ENCODE measurements at places on chromosomes 1 and 21.
A peak's percentile ranks its signal among the peaks of the same experiment; 100 is the strongest.

- no peak for DNase-seq
These were observed 28.0 kb upstream of the KAZN start for GRCh38 chr1:14570514-14570913.

DNA sequence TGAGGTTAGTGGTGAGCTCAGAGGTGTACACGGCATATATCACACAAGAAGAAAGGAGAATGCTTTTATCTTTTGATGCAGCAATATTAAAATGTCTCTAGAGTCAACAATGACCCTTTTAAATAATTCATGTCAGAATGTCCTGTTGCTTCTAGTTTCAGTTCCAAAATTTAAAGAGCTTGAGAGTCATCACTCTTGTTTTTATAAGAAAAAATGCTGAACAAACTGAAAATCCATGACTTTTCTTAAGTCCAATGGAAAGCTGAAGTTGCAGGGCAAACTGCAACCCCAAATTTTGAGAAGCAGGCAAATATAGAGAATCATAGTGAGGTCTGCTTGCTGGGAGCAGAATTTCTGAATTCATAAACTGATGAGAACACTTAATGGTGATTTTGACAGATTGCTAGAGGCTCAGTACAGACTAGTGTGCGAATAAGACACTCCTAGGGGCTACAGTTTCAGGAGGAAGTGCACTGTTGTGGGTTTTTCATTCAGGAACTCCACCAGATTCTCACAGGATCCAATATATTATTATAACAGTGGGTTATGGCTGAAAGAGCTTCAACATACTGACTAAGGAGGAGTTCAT is 135.1 kb downstream of the CLIC6 start:
- DNase-seq, result no peak

- DNase-seq, result no peak
These were observed 37.5 kb downstream of the XCL2 start for GRCh38 chr1:168506204-168506819.

GRCh38 chr1:79044974-79045650 is 38.6 kb upstream of the ADGRL4 start:
- DNase-seq, result no peak

DNA sequence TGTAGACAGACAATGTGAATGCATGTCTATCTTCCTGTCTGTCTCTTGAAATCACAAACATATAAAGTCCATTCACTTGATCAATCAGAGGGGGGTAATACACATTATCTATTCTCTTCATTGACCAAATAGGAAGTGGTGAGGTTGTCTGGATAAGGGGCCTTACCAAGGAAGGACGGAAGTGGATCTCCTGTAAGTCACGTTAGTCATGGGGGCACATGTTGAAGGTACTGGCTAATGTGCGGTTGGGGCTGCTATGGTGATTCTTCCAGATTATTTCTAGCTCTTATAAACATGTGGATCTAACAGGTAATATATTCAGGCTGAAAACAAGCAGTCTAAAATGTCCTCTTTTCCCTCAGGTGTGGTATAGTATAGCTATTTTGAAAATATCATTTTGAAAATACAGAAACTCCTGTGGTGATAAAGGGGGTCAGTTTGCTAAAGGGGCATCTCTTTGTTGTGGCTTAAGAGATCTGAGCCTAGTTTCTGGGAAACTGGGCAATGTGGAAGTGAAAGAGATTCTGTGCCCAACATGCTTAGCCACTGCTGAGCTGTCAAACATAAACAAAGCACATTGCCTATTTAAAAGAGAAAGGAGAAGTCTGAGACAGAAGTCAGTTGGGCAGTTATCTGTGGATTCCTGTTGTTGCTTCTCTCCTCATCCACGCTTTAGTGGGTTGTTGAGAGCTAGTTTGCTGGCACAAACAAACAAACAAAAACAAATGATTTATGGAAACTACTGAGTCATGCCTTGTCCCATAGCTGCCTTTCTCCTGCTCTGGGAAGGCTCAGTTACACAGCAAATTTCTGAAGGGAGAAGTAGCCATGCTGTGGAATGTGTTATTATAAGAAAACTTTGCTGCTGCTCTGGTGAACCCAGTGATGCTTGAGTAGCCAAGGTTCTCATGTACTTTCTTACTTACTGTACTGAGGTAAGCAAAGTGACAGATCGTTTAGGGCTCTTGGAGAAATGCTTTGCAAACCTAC is 166.9 kb downstream of the HLX start:
- no peak for DNase-seq

DNA sequence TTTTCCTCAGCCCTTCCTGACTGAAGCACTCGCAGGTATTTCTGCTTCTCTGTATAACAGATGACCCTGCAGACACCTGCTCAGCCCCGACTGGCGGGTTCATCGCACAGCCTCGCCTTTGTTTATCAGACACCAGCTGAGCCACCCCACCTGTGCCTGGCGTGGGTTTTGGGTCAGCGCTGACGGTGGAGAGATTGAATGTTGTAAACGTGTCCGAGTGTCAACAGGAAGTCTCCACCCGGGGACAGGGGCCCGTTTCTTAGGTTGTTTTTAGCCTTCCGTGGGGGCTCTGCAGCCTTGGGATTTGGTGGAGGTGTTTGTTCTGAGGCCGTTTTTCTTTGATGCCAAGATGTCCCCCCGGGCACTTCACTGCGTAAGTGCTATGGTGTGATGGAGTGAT is 60.1 kb downstream of the COL18A1 start:
- no peak for DNase-seq

DNA sequence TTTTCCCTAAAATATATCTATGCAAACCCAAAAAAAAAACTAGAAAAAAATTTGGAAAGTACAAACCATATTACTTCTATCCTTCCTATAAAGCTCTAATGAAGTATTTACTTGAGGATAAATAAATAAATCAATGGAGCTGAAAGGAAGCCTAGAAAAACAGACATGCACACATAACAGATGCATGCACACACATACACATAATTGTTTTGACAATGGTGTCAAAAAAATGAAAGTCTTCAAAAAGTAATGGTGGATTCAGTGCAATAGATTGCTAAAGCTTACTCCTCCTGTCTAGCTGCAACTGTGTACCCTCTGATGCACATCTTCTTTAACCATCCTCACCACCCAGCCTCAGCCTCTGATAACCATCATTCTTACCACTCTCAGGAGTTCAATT is 521.9 kb upstream of the RGS18 start:
- DNase-seq, result no peak

GRCh38 chr1:41612953-41613352 is 128.5 kb upstream of the EDN2 start:
- no peak for DNase-seq

GRCh38 chr1:240194120-240194519 is 102.4 kb downstream of the FMN2 start:
- DNase-seq, result no peak

GRCh38 chr1:178665579-178665978 is 59.5 kb upstream of the RALGPS2 start:
- DNase-seq, result no peak

- DNase-seq, result no peak
These were observed 12.3 kb downstream of the MYOG start for GRCh38 chr1:203073469-203073868.

DNA sequence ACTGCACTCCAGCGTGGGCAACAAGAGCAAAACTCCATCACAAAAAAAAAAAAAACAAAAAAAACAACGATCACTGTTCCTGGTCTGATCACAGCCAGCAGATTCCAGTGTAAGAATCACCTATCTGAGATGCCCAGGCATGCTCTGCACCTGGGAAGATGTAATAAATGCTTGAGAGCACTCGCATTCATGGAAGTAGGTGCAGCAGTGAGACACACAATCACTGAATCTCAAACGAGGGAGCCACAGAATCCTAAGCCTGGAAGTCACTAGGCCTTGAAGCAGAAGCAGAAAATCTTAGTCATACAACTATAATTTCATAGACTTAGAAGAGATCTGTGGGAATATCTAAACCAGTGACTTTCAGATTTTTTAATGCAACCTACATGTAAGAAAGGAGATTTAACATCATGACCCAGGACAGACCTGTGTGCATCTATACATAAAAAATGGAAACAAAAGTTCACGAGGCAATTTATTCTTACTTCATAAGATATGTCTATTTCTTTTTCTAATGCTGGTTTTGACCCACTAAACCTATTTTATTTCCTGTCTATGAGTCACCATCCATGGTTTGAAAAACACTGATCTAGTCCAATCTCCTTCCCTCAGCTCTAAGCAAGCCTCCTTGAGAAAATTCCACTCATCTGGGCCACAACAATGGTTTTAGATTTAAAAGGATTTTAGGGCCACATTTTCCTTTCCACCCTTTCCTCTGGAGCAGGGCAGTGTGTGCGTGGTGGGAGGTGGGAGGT is 30.4 kb downstream of the RIMS3 start:
- peak; percentile 2 for DNase-seq

- DNase-seq, result no peak
These were observed 81.2 kb upstream of the RUNX3 start for GRCh38 chr1:25011275-25011674.

DNA sequence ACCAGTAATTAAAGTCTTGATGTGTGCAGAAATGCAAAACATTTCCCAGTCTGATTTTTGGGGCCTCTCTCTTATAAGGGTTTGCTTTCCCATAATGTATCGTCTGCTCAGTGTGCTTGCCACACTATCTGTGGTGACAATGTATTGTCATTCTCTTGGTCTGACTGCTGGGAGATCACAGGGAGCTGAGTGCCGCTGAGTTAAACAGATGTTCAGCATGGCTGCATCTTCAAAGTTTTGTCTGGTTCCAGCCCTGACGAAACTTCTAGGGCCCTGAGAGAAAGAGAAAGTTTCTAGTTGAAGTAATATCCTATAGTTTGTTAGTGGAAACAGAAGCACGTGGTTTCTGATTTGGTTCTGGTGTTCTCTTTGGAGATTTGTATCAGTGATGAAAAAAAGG is 42.6 kb downstream of the DNM3 start:
- no peak for DNase-seq

GRCh38 chr1:207922554-207922953 is 11.6 kb upstream of the CD34 start:
- no peak for DNase-seq

- no peak for DNase-seq
These were observed 648.1 kb downstream of the USP25 start for GRCh38 chr21:16377857-16378256.

GRCh38 chr21:35005560-35006224 is 43.4 kb downstream of the RUNX1 start:
- no peak for DNase-seq

GRCh38 chr1:100292711-100293110 is 26.7 kb downstream of the RTCA start:
- DNase-seq, result no peak

- no peak for DNase-seq
These were observed at the start of gene TP73 for GRCh38 chr1:3651930-3652547. TSS of gene TP73 (plus strand) at chr1:3652516. CDS start at chr1:3682366, 29,850 bp downstream.

GRCh38 chr1:62621907-62622306 is 24.6 kb downstream of the ANGPTL3 start:
- DNase-seq, result no peak

DNA sequence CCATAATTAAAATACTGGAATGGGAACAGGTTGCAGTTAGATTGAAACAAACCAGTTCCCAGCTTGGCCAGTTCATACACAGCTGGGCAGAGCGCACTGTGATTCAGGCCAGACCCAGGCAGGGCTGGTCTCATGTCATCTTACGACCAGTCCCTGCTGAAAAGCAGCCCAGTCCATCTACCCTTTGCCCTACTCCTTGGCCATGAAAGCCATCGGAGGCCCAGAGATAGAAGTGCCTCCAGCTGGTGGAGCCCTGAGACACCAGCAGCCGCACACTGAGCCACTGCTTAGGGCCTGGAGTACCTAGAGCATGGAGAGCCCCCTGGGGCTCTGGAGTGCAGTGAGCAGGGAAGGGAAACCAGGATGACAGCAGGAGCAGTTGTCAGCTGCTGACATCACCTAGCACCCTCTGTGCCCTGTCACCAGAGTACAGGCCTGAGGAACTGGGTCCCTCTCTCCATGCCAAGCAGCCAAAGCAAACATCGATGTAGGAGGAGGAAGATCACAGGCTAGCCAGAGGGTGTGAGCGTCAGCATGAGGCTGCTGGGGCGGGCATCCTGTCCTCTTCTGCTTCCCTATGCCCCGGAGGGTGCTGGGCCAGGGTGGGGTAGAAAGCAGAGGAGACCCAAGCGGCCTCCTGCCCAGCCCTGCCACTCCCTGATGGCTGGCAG is 34.2 kb upstream of the TMEM125 start:
- no peak for DNase-seq

DNA sequence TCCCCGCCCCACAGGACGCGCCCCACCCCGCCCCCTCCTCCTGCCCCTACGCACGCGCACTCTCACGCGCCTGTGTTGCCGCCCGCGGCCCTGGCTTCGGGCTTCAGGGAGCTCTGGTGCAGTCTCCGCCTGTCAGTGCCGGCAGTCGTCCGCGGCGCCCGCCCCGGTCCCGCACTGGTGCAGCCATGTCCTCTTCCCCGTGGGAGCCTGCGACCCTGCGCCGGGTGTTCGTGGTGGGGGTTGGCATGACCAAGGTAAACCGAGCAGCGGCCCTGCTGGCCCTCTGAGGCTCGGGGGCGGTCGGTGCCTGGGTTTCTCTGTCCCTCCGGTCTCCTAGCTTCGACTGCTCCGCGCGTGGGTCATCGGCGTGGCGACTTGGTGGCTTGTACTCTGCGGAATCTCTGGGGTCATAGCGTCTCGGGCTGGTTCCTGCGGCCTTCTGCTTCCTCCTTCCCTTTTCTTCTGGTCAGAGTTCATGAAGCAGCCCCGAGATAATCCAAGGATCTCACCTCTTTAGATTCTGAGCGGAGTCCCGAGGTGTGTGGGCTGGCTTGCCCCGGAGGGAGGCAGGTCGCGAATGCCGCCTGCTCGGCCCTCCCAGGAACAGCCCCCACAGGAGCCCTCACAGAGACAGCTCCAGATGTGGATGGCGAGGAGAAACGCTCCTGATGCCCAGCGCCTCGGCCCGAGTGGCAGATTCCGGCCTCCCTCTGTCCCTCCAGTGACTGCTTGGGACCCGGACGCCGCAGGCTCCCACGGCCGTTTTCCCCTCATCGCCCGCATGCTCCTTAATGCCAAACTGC is at the start of gene SCP2:
TSS of gene SCP2 (plus strand) at position 65 of the 803 bp plus-strand sequence. CDS start at position 186, 121 bp downstream.
- DNase-seq, result peak; percentile 90

GRCh38 chr1:22717037-22717760 is 6.6 kb downstream of the EPHB2 start:
- DNase-seq, result no peak

DNA sequence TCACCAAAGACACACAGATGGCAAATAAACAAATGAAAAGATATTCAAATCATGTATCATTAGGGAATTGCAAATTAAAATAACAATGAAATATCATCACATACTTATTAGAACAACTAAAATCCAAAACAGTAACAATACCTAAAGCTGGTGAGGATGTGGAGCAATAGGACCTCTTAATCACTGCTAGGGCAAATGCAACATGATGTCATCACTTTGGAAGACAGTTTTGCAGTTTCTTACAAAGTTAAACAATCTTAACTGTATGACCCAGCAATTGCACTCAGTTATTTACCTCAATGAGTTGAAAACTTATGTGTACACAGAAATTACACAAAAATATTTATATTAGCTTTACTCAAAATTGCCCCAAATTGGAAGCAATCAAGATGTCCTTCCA is 47.3 kb downstream of the SELENOF start:
- DNase-seq, result no peak

DNA sequence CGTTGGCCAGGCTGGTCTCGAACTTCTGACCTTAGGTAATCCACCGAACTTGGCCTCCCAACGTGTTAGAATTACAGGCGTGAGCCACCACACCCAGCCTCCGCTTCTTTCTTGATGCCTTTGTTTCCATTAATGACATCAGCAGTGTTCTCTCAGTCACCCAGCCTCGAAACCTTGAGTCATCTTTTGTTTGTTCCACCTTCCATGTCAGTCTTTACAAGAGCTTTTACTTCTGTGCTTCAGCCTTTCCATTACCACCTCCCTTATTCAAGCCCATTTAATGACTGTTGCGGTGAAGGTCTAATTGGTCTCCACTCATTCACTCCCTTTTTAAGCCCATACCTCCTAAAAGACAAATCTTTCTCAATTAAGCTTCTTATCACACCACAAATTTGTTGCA is 146.6 kb upstream of the ADGRL2 start:
- no peak for DNase-seq
